RWPE1 (cell line): ENCODE measurements at places on chromosomes 6 and 20.

DNA sequence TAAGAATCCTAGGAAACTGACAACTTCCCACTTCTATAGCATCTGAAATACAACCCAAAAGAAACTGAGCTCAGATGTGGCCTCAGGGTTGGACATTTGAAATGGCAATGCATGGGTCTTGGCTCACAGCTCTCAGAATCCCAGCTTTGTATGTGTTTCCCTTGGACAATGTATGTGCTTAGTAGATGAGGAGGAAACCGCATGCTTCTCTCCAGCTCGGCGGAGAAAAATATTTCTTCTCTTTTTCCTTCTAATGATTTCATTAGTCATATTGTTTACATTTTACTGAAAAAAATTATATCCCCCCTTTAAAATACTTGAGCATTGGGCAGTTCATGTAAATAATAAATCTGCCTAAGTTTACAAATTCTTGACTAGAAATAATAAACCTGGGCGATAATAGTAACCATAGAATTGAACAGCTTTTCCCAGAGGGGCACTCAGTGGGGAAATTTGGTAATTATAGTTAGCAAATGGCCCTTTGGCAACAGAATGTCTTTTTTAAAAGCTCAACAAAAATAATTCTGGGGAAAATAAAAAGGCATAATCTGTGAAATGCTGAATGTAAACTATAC is 55.3 kb downstream of the PFDN4 start:
- DNase-seq = no peak

DNA sequence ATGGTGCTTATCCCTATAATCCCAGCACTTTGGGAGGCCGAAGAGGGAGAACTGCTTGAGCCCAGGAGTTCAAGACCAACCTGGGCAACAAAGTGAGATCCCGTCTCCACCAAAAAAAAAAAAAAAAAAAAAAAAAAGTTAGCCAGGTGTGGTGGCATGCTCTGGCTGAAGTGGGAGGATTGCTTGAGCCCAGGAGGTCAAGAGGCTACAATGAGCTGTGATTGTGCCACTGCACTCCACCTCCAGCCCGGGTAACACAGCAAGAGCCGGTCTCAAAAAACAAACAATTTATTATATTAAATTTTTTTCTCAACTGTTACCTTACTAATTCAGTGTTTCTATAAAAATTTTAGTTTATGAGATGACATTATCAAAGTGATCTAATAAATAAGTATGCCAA is 85.4 kb upstream of the MAP7 start:
- no peak for DNase-seq

GRCh38 chr20:3812259-3812681 is 8.1 kb upstream of the AP5S1 start:
- DNase-seq = no peak

DNA sequence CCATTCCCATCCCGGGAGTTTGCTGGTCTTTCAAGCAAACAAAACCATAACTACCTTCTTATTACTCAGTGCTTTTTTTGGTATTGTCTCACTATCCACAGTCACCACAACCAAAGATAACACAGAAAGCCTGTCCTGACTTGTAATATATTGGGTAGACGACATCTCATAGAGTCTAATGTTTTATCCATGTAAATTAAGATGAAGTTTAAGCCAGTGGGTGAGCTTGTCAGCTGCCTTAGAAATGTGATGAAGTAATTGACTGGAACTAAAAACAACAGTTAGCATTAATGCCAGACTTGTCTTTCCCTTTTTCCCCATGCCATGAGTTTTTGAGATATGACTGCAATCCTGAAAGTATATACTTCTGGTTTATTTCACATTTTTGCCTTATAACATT is 282.7 kb upstream of the PRDM1 start:
- DNase-seq = peak; percentile 42

DNA sequence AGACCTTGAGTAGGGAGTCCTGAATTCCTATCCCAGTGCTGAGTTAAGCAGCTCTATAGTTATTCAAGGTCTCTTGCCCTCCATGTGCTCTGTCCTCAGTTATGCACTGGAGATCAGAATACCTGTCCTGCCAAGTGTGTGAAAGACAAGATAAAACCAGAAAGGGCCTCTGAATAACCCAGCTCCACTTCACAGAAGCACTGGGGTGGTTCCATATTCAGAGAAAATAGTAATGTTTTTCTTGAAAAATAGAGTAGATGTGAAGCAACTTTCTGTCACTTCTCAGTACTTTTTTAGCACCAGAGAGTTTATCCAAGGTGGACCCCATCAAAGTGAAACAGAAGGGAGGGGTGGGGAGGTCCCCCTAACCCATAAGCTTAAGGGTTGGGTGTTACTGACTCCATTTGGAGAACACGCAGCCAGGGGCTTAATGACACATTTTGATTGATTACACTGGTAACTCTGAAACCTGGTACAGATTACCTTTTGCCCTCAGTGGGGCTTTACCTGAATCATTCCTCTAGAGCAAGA is 509.8 kb upstream of the JARID2 start:
- DNase-seq = no peak

DNA sequence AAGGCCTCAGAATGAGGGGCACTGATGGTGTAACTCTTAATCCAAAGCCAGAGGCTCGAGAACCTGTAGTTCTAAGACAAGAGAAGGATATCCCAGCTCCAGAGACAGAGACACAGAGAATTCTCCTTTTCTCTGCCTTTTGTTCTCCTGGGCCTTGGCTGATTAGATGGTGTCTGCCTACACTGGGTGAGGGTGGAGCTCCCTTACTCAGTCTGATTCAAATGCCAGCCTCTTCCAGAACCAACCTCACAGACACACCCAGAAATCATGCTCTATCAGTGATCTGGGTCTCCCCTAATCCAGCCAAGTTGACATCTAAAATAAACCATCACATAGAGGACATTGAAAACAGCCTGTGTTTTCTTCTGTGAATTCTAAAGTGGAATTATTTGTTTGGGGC is 68.0 kb upstream of the SMIM28 start:
- DNase-seq = no peak
